ENCODE measurements at places on chromosomes 5 and 9. TPM values are rescaled to one million over a fixed set of nuclear protein-coding genes. Genes with fewer than 3 reads are reported as not detected.

PCDHB8 gene
- not detected for total RNA-seq

PCDH1 gene
- total RNA-seq, result not detected

STPG3 gene
- not detected for total RNA-seq

RUFY1 gene
- 30.3 TPM for total RNA-seq

FRRS1L gene
- total RNA-seq, result not detected

ADAMTS2 gene
- total RNA-seq, result not detected

SLCO6A1 gene
- total RNA-seq, result not detected

SLC25A51 gene
- 25.8 TPM for total RNA-seq
